ENCODE measurements at places on chromosomes 3 and 15. TPM values are rescaled to one million over a fixed set of nuclear protein-coding genes. Genes with fewer than 3 reads are reported as not detected.

GRCh38 chr3:174325834-174326700, 533.1 kb upstream of the NAALADL2 start:
- no peaks in the 10 kb centered on the region for H3K4me1 ChIP-seq
- no peaks in the 10 kb centered on the region for H3K36me3 ChIP-seq
- no peaks in the 10 kb centered on the region for H3K27me3 ChIP-seq

DNA sequence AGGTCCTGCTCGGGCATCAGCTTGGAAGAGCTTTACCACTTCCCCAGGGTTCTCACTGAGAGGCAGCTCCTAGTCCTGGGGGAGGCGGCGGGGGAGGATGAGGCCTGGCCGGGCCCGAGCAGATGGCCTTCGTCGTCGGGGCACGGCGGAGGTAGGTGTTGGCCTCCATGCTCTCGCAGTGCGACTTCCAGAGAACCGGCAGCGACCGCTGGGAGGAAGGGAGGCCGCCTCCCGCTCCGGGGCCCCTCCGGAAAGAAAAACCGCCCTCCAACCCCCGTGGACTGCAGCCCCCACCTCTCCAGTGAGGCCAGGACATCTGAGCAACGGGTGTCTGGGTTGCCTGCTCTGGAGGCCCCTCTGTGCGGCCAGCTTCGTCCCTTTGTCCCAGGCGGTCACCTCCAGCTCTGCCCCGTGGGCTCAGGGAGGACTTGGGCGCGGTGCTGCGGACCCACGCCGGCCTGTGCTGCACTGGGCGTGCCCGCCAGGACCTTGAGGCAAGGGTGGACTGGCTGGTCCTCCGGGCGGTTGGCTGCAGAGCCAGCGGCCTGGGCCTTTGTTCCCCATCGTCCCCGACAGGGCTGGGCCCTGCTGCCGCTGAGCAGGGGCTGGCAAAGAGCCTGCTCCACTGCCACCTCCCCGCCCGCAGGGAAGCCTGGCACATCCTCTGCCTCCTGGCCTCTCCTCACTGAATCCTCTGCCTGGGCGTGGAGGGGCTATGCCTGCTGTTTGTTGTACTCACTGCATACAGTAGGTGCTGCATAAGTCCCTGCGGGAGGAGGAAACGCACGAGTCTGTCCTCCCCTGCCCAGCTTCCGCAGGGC, 13.6 kb upstream of the GP9 start:
- no peak for DNase-seq
- H3K27me3 ChIP-seq = peaks cover 23% of the 10 kb centered on the region
- peaks cover 8% of the 10 kb centered on the region for H3K4me1 ChIP-seq
- no peak overlapping the region for H3K4me3 ChIP-seq
- no peak overlapping the region for H3K27ac ChIP-seq
- H3K36me3 ChIP-seq = no peaks in the 10 kb centered on the region

DNA sequence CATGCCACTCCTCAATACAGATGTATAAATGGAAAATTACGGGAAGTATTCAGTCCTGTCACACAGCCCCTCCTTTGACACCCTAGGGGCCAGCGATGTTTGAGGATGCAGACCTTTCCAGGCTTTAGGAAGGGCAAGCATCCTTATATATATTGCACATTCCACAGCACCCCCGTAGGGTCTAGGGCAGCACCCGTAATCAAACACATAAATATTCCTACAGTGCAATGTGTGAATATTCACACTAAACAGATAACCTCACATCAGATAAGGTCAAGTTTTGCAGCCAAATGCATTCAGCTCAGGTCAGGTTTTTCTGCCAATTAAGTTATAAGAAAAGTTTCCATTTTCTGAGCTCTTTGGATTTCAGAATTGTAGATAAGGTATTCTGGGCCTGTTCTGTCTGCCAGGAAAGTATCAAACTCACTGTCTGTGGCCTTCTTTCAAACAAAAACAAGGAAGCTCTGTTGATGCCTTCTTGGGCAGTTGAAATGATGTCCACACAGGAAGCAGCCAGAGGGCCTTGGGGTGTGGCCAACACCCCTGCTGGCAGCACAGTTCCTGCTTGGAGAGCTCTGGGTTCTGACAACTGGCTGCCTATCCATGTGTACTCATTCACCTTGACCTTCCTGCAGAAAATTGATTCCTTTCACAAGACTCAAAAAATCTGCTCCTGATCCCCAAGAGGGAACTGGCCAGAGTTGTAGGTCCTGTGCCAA, 427.0 kb downstream of the NTRK3 start:
- H3K27me3 ChIP-seq = no peaks in the 10 kb centered on the region
- no peak overlapping the region for H3K27ac ChIP-seq
- no peaks in the 10 kb centered on the region for H3K4me1 ChIP-seq
- H3K36me3 ChIP-seq = no peaks in the 10 kb centered on the region

DNA sequence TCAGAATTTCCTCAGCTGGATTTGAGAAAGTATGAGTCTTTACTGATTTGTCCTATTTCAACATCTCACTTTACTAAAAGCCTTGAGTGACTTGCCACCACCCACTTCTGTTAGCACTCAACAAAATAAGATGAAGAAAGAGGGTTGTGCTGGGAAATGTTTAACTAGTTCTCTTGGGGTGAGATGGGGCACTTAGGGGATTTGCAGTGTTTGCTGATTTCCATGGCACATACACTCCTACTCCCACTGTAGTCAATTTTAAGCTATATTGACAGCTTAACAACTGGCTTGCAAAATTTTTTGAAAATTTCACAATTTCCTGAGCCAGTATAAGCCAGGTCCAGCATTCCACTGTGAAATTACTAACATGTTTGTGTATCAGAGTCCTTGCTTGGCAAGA, 463.1 kb upstream of the ARHGEF26 start:
- no peaks in the 10 kb centered on the region for H3K4me1 ChIP-seq
- DNase-seq = no peak
- no peak overlapping the region for H3K27ac ChIP-seq
- no peak overlapping the region for H3K4me3 ChIP-seq
- H3K36me3 ChIP-seq = no peaks in the 10 kb centered on the region

DNA sequence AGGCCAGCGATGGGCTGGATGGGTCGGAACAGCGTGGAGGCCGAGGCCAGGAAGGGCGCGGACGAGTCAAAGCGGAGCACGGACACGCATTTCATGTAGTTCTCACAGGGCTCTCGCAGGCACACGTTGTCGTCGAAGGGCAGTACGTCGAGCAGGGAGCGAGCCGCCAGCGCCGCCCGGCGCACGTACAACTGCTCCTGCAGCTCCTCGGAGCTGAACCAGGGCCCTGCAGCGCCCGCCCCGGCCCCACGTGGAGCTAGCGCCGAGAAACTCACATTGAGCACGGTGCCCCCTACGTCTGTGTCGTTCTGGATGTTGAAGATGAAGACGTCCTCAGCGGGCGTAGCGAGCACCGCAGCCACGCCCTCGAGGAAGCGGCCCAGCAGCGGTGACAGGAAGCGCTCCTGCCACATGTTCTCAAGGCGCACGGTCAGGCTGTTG, 5.8 kb downstream of the CELSR3 start:
- no peak for DNase-seq
- H3K27ac ChIP-seq = peak overlapping the region; percentile 75
- H3K36me3 ChIP-seq = no peaks in the 10 kb centered on the region
- H3K4me1 ChIP-seq = peaks cover 11% of the 10 kb centered on the region

DNA sequence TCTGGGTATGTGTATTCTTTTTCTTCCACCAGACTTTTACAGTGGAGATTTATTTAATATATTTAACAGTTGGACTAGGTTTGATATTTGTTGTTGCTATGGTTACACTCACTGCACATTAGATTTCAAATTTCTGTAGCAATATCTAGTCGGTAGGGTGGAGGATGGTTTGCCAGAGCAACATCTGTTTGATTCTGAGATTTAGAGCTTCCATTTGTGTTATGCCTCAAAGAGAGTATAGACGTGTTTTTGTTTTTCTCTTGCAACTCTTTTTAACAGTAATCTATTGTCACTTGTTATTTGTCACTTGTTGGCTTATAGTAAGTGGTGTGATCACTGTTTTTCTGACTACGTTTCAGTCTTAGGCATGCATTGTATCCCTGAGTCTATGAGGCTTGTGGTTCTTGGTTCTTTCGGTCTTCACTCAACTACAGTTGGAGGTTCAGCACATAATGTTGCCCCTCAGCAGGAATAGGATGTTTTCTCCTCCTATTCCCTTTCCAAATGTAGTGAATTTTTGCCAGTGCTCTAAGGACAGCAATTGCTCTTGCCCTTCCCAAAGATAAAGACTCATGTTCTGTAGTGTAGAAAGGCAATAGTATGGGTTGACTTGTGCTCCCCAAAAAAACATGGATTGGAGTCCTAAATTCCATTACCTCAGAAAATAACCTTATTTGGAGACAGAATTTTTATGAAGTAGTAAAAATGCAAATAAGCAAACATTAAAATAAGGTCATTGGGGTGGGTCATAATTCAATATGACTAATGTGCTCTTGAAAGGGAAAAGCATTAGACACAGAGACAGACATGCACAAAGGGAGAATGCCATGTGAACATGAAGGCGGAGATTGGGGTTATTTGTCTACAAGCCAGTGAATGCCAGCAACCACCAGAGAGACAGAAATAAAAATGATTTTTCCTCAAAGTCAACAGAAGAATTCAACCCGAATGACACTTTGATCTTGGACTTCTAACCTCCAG, 692.1 kb downstream of the DIPK2A start:
- H3K4me1 ChIP-seq = no peaks in the 10 kb centered on the region
- no peaks in the 10 kb centered on the region for H3K27me3 ChIP-seq
- DNase-seq = no peak
- no peak overlapping the region for H3K27ac ChIP-seq
- no peaks in the 10 kb centered on the region for H3K36me3 ChIP-seq
- H3K4me3 ChIP-seq = no peak overlapping the region

- H3K27ac ChIP-seq = no peak overlapping the region
- H3K4me1 ChIP-seq = no peaks in the 10 kb centered on the region
- no peaks in the 10 kb centered on the region for H3K36me3 ChIP-seq
- no peak overlapping the region for H3K4me3 ChIP-seq
- no peaks in the 10 kb centered on the region for H3K27me3 ChIP-seq
Measured at GRCh38 chr3:117622171-117622841, 912.7 kb downstream of the TUSC7 start.

DNA sequence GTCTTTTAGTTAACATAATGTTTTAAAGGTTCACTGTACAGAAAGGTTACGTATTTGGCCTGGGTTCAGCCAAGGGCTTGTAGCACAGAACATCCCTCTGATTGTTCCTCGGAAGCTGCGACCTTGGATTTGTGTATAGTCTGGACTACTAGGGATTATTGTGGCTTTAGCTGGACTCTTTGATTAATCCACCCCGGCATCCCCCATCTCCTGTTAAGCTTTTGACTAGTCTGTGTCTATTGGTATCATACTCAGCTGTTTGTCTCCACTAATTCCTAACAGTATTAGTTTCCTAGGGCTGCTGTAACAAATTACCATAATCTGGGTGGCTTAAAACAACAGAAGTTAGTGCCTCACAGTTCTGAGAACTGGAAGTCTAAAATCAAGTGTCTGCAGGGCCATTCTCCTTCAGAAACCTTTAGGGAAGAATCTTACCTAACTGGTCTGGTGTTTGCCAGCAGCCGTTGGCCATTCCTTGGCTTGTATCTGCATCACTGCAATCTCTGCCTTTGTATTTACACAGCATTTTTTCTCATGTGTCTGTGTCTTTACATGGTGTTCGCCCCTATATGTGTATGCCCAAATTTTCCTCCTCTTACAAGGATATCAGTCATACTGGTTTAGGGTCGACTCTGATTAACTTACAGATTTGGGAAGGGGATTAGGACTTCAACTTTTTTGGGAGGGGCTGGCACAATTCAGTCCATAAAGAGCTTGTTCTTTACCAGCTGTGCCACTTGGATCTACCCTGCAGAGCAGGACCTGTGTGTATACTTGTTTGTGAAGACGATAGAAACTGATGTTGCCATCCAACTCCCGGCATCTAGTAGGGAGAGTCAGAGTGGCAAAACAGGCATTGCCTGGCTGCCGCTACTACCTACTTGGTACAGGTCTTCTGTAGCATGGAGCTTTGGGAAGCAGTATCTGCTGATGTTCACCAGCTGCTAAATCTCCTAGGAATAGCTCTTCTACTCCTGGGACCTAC, 117.8 kb downstream of the UBE2E2 start:
- H3K27me3 ChIP-seq = no peaks in the 10 kb centered on the region
- no peak overlapping the region for H3K4me3 ChIP-seq
- H3K36me3 ChIP-seq = no peaks in the 10 kb centered on the region
- DNase-seq = no peak
- H3K27ac ChIP-seq = no peak overlapping the region

- H3K27me3 ChIP-seq = no peaks in the 10 kb centered on the region
- no peaks in the 10 kb centered on the region for H3K4me1 ChIP-seq
- no peak overlapping the region for H3K4me3 ChIP-seq
- no peak for DNase-seq
Measured at GRCh38 chr3:10774129-10774670, 41.8 kb upstream of the SLC6A11 start.

DNA sequence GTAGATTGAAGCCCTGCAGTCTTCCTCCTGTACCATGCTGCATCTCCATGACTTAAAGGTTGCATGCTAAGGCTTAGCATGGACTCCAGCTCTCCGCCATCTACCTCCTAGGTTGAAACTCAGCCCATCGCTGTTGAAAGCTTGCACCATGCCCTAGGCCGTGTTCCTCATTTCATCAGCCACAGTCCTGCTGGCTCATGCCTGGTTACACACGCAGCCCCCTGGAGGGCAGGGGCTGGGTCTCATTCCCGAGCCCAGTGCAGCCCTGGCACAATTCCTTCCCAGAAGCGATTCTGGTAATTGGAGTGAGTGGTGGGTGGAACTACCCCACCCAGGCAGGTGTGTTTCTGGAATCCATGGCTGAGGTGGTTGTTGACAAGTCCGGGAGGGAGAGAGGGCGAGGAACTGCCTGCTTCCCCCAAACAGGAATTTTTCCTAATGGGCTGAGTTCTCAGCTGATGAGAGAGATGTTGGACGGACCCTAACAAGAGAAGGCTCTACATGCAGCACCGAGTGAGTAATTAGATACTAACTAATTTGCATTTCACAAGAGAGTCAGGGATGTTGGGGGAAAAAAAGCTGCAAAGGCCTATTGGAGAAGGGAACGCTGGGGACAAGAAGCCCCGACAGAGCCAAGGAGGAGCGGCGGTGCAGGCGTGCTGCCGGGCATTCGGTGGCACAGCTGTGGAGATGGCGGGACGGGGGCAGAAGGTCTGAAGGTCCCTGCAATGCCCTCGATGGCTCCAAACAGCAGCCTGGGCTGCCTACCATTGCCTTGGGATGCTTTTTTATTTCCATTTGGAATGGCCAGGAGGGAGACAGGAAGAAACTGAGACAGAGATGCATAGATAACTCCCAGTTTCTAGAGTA, 92.3 kb upstream of the TLE3 start:
- no peaks in the 10 kb centered on the region for H3K4me1 ChIP-seq
- no peak overlapping the region for H3K4me3 ChIP-seq

Gene UBP1
- total RNA-seq = 51.4 TPM

Gene ECE2
- total RNA-seq = not detected

Gene SLC15A2
- total RNA-seq = 0.59 TPM

Gene MAP1A
- 17.4 TPM for total RNA-seq

Gene CLDN18
- total RNA-seq = not detected

Gene INO80
- total RNA-seq = 30.6 TPM
